ENCODE measurements at places on chromosomes 7 and 10. TPM values are rescaled to one million over a fixed set of nuclear protein-coding genes. Genes with fewer than 3 reads are reported as not detected.

TMEM236 gene
- total RNA-seq: 0.07 TPM

RTKN2 gene
- total RNA-seq: 5.1 TPM

GRCh38 chr10:34295142-34295548 lies 520.0 kb downstream of the PARD3 start:
- DNase-seq: no peak

- DNase-seq: no peak
Observed at GRCh38 chr7:48924433-48924832, at the start of gene CDC14C. Gene CDC14C (plus strand): TSS chr7:48924547. CDS start chr7:48924673, 126 bp downstream.

GRCh38 chr10:44696496-44696895 lies 214.6 kb upstream of the TMEM72 start:
- DNase-seq: no peak

- no peak for DNase-seq
Observed at GRCh38 chr10:28788252-28788651, 110.9 kb downstream of the BAMBI start.

DNA sequence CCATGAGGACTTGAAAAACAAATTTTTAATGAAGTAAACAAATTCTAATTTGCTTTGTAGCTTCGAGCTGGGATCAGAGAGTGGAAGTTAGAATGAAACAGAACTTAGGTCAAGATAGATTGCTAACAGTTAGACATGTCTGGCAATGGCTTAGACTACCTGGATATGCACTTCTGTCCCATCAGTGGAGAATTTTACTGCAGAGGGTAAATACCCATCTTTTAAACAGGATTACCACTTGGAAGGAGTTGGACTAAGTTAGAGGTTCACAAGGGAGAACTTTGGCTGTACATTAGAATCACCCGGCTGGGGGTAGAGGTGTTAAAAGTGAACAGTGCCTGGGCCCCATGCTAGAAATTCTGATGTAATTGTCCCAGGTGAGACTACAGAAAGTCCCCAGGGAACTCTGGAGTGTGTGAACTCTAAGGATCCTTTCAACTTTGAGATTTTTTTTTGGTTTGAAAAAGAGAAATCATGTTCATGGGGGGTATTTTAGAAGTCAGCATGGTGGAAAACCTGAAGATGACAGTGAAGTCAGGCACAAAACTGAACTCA lies 35.5 kb downstream of the ENTPD1 start:
- DNase-seq: no peak

Data from dorsolateral prefrontal cortex (tissue), 122 donors.